NCI-H187 treated with DMSO at 0.1 percent for 48 hours (cell line): ENCODE measurements at places on chromosomes 12 and 14.

DNA sequence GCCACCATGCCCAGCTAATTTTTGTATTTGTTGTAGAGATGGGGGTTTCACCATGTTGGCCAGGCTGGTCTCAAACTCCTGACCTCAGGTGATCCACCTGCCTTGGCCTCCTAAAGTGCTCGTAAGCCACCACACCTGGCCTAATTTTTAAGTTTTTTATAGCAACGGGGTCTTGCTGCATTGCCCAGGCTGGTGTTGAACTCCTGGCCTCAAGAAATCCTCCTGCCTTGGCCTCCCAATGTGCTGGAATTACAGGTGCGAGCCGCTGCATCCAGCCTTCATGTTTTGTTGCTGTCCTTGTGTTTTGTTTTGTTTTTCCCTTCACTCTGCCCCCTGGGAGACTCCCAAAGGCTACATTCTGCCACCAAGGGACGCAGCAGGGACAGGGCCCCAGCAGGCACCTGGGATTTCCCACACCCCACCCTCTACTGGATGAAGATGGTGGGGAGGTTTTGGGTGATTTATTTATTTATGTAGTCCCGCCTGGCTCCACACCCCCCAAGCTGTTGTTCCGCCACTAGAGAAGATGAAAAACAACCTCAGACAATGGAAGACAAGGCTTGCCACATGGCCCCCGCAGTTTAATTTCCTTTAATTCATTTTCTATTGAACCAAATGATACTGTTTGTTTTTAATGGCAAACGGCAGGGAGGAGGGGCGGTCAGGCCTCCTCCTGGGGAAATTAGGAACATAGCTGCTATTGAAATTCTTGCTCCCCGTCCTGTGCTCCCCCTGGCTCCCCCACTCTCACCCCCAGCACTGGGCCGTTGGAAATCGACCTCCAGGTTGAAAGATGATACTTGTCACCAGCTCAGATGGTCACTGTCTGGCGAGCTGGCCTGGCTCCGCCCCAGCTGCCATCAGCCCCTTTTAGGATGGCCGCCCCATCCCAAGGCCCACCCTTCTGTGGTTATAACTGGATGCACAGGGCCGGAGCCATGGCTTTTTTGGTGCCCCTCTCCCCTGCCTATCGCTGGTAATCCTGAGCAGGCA, 70.3 kb downstream of the RNFT2 start:
- no peak for DNase-seq

- no peak for DNase-seq
Observed at GRCh38 chr12:114275086-114275485, 130.9 kb downstream of the TBX5 start.

DNA sequence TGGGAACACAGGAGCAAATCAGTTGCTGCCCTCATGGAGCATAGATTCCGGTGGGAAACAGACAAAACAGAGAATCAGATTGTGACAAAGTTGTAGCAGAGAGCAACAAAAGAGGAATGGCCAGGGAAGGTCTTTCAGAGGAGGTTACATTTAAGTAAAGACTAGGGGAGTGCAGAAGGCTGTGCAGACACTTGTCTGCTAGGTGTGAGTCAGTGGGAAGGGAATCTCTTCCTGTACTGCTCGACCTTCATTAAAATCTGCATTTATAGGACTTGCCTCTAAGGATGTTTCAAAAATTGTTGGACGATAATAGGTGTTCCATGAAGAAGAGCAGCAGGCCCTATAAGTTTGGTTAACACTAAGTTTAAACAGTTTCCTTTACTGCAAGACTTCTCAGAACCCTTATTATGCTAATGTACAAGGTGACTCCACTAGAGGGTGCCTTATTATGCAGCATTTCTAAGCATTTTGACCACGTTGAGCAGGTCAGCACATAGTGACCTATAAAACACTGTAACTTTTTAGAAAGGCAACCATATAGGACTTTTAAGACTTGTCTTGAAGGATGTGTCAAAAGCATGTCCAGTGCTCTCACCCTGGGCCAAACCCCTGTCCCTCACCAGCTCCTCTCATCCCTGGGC, 91.8 kb upstream of the RIC8B start:
- no peak for DNase-seq

GRCh38 chr12:104699489-104700190, 242.9 kb downstream of the CHST11 start:
- no peak for DNase-seq

DNA sequence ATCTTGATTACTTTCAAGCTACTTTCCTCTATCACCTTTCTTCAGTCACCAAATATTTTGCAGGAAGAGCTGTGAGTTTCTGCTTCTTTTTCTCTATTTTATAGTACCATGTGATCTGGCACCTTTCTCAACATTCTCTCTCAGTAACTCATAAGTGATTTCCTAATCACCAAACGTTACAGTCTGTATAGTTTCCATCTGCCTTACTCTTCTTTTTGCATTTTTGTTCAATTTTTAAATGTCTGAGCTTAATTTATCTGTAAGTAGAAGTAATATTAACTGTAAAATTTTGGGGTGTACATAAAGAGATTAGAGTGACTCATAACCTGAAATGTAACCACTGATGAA, 422.1 kb upstream of the SYT1 start:
- DNase-seq = no peak

DNA sequence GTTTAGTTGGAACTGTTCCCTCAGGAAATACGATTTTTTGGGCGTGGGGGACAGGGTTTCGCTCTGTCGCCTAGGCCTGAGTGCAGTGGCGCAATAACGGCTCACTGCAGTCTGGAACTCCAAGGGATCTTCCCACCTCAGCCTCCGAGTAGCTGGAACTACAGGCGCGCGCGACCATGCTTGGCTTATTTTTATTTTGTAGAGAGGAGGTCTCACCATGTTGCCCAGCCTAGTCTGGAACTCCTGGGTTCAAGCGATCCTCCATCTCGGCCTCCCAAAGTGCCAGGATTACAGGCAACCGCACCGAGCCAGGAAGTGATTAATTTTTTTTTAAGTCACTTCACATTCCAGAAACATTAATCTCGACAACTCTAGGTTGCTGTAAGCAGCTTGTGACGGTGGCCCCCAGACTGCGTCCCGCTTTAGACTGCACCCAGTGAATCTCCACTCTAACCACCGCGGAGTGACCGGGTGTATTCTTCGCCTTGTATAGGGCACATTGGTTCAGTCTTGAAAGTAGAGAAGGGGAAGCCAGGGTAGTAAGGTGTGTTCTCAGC, 830 bp upstream of the MIS18BP1 start:
- DNase-seq = no peak

- DNase-seq = no peak
Observed at GRCh38 chr14:26289891-26290486, 307.8 kb downstream of the NOVA1 start.

DNA sequence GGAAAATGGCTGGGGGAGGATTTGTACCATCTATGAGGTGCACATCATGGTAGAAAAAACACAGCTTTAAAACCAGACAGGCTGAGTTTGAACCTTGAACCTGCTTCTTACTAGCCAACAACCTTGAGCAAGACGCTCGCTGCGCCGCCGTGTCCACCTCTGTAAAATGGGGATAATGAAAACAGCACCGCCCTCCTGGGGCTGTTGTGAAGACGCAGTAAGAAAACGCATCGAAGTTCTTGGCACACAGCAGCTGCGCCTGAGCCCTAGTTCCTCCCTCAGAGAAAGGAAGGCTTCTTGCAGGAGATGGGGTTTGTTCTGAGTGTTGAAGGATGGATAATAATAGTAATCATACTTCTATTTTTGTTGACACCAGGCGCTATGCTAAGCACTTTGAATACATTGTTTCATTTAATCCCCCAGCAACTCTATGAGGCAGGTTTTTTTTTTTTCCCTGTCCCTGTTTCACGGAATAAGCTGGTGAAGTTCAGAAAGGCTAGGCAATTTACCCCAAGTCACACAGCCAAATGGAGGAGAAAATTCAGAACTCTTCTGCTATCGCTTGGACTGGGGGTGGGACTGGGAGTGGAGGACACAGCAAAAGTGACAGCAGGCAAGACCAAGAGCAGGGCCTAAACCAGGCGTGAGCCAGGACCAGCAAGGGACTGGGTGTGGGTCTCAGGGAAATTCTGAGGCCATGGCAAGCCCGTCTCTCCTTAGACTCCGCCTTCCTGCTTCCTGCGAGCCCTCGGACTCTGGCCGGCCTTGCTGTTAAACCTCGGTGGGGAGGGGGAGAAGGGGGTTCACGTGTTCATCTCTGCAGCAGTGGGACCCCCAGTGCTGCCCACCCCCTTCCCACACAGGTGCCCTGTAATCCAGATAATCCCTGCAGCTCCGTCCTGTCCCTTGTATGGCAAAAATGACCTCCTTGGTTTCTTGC, 97.5 kb downstream of the LRRC74A start:
- no peak for DNase-seq

DNA sequence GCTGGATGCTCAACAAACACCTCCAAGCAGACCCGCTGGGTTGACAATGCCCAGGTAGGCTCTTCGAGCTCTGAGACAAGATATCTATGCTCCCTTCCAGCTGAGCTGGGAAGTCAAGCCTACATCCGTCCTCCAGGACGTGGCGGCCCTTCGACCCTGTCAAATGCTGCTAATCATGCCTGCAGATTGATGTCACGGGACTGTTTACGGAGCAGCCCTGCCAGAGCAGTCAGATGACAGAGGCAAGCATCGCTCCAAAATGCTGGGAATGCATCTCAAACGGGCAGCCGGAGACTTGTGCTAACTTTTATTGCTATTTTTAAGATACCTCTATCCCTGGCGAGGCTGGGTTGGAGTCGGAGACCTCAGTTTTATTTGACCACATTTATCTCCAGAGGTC, 139.2 kb downstream of the NTF3 start:
- no peak for DNase-seq

DNA sequence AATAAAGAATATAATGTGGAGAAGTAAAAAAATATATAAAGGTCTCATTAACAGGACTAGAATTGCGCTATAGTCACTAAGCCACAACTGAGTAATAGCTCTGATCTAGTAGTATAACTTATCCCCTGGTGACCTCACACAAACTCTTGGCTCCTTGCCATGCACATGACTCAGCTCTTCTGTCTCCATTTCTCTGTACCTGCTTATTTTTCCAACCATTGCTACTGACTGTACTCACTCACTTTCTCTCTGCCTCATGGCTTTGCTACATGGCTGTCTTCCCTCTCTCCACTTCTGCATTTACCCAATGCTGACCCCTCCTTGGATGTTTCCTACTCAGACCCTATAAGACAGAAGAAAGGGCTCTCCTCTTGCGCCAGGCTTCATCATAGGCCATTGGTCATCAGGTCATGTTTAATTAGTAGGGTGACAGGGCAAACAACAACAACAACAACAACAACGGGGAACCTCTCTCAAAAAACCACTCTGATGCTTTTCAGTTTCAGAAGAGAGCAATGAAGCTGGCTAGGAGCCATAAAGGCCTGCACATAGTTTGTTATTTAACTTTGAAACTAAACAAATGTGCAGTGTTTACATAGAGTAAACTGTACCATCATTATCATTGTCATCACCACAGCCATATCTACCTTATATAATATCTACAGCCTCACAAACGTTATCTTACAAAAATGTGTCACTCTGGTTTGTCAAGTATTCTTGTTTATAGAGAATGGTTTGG, 25.6 kb upstream of the KRAS start:
- DNase-seq = no peak

DNA sequence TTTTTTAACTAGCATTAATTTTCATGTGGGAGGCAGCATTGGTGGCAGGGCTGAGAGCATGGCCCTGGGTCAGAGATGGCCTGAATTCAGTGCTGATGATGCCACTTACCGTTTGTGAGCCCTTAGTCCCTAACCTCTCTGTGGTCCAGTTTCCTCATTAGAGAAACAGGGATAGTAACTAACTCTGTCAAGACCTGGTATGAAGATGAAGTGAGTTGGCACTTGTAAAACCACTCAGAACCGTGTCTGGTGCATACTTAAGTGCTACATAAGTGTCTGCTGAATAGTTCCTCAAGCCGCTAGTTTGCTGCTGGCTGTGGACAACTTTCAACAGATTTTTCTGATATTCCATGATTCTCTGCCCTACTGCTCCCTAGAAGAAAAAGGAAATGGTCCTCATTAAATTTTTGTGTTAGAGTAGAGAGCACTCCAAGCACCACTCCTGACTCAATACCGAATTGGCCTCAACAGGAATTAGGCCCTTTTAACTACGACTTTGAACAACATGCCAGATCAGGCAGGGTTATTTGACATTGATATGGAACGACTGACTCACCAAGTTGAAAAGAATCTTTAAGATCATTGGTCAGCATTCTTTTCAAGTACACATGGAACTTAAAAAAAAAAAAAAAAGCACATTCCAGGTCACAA, 250.2 kb downstream of the ANO2 start:
- DNase-seq = peak; percentile 56

DNA sequence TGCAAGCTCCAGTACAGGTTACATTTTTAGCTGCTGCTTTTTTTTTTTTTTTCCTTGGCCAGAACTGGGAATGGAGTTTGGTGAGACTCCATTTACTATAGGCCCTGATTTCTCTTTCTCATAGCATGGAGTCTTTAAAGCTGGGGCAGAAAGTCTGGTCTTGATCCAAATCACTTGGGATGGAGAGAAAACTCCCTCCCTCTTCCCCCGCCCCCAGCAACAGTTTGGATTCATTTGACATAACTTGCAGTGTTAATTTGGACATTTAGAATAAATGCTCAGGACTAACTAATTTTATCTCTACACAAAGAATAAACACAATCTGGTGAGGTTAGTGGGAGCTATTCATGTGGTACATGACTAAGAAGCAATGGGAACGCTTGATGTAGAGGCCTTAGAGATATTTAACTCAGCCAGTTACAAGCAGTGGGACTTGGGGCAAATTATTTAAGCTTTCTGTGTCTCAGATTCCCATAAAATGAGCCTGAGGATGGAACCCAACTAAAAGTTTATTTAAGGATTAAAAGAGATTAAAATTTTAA, 107.3 kb upstream of the ARHGAP5 start:
- no peak for DNase-seq

DNA sequence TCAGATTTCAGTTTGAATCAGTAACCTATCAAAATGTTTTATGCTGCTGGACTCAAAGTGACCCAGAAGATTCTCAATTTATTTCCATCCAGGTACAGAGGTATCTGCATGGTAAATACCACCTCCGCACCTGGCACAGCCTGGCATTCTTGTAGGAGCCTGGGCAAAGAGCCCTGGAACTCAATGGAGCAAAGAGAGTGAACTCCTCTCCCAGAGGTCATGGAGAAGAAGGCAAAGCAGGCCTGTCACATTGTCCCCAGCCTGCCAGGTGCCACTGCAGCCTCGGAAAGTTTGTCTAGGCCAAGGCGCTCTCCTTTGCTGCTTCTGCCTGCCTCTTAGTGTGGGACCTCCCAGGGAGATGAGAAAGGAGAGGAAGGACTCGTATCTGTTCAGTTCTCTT, 319.8 kb downstream of the ZFP36L1 start:
- no peak for DNase-seq
